Activated CD4-positive, alpha-beta memory T cell treated with anti-CD3 and anti-CD28 coated beads for 36 hours (primary cell): ENCODE measurements at places on chromosomes 16 and 17. TPM values are rescaled to one million over a fixed set of nuclear protein-coding genes. Genes with fewer than 3 reads are reported as not detected.

Gene ARHGDIG
- not detected for total RNA-seq

Gene CDH13
- total RNA-seq: not detected

Gene NPIPB9
- total RNA-seq: 0.58 TPM

Gene CCL7
- not detected for total RNA-seq

Gene C1QL1
- total RNA-seq: 0.87 TPM
